Hindlimb muscle (tissue), 1 donor: ENCODE measurements at places on chromosomes 5 and 9. TPM values are rescaled to one million over a fixed set of nuclear protein-coding genes. Genes with fewer than 3 reads are reported as not detected.

Gene SERINC5
- polyA plus RNA-seq: 18.7 TPM

Gene WDR38
- polyA plus RNA-seq: 0.15 TPM

Gene SLU7
- 43.4 TPM for polyA plus RNA-seq

Gene ISL1
- polyA plus RNA-seq: 0.28 TPM

Gene PCDHAC2
- 2.0 TPM for polyA plus RNA-seq

Gene IRX4
- 1.4 TPM for polyA plus RNA-seq

Gene INSL6
- polyA plus RNA-seq: 0.58 TPM

Gene FOXI1
- not detected for polyA plus RNA-seq

Gene MYMK
- 82.7 TPM for polyA plus RNA-seq

Gene TMEM215
- 1.4 TPM for polyA plus RNA-seq

Gene FGD3
- polyA plus RNA-seq: 5.5 TPM

Gene DOCK8
- polyA plus RNA-seq: 8.2 TPM

Gene STKLD1
- 1.5 TPM for polyA plus RNA-seq

Gene PCAT7
- 8.4 TPM for polyA plus RNA-seq

Gene OTULINL
- 3.4 TPM for polyA plus RNA-seq

Gene BARHL1
- polyA plus RNA-seq: not detected

Gene C5
- 6.0 TPM for polyA plus RNA-seq

Gene COL23A1
- polyA plus RNA-seq: 1.8 TPM

Gene CWC27
- polyA plus RNA-seq: 21.9 TPM

Gene EPB41L4A
- polyA plus RNA-seq: 6.1 TPM

Gene IFNA13
- polyA plus RNA-seq: not detected

Gene FAM221B
- polyA plus RNA-seq: 0.35 TPM

Gene EQTN
- polyA plus RNA-seq: not detected

Gene CDKN2B-AS1
- 0.26 TPM for polyA plus RNA-seq

Gene CARD9
- 1.1 TPM for polyA plus RNA-seq

Gene ANGPTL2
- polyA plus RNA-seq: 49.4 TPM

Gene CCL19
- not detected for polyA plus RNA-seq

Gene CHSY3
- polyA plus RNA-seq: 4.4 TPM

Gene GABRA6
- not detected for polyA plus RNA-seq

Gene NEURL1B
- polyA plus RNA-seq: 40.4 TPM

Gene FOXB2
- polyA plus RNA-seq: not detected

Gene NR5A1
- not detected for polyA plus RNA-seq

Gene IL5
- not detected for polyA plus RNA-seq

Gene TXNDC8
- polyA plus RNA-seq: not detected
